Tibial artery (tissue), 4 donors: ENCODE measurements at places on chromosomes 2 and 18.

DNA sequence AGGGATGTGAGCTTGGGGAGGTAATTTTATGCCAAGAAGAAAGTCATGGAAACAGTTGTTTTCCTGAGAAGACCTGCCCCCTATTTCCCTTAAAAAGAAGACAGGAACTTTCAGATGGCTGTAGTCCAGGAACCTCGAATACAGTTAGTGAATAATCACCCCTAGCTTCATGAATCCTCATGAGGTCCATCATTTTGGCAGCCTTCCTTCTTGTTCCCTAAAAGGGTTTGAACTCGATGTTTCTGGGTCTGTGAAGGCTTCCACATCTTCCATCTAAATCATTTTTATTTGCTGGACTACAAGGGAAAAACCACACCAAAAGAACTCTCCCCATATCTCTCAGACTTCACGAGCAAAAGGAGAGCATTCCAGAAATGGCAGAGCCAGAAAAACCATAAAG is 290.8 kb downstream of the SLC4A3 start:
- no peak overlapping the region for H3K27ac ChIP-seq
- no peaks in the 10 kb centered on the region for H3K36me3 ChIP-seq

DNA sequence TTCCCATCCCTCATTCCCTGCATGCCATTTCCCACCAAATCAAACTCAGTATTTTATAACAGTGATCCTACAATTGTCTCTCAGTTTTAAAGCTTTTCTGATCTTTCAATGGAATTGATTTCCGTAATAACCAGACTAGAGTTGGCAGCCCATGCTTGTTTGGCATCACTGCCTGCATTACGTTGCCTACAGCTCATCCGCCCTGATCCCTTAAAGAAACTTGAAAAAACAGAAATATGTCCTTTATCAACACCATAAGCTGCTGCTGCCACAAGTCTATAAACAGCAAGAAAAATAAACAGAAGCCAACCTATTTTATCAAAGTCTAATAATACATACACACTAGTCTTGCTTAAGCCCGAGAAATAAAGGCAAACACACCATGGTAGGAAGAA is 331.0 kb downstream of the METTL4 start:
- no peak overlapping the region for H3K27ac ChIP-seq
- no peaks in the 10 kb centered on the region for H3K27me3 ChIP-seq
- no peak overlapping the region for H3K4me3 ChIP-seq
- no peaks in the 10 kb centered on the region for H3K36me3 ChIP-seq

GRCh38 chr2:161113693-161114575 is 46.3 kb upstream of the TANK start:
- no peak overlapping the region for H3K4me3 ChIP-seq
- no peaks in the 10 kb centered on the region for H3K4me1 ChIP-seq
- DNase-seq: no peak

DNA sequence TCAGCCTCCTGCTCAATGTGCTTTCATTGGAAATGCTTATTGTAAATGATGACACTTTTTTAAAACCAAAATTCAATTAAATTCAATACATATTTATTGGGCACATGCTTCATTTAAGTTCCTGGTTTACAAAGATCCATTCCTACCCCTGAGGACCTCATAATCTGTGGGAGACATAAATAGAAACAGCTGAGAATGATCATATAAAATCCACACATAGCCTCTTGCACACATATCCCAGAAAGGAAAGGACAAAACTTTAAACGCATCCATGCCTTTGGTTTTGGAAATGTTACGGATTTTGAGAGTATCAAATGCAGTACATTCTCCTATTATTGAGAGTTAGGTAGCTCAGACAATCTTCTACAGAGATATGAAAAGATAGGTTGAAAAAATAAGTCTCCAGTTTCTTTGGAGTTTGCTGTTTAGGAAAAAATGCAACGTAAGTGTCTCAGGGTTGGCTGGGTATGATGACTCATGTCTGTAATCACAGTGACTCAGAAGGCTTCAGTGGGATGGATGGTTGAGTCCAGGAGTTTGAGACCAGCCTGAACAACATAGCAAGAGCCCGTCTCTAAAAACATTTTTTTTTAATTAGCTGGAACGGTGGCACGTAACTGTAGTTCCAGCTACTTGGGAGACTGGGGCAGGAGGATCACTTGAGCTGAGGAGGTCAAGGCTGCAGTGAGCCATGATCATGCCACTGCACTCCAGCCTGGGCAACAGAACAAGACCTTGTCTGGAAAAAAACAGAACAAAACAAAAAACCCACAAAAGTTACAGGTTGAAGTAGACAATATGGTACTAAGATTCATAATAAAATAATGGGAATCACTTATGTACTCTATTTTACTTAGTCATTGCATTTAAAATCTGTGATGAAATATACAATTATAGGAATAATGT is 3.9 kb upstream of the PRELID3A start:
- H3K36me3 ChIP-seq: no peaks in the 10 kb centered on the region
- H3K4me1 ChIP-seq: peaks cover 2% of the 10 kb centered on the region
- H3K27ac ChIP-seq: no peak overlapping the region
- DNase-seq: no peak
- no peak overlapping the region for H3K4me3 ChIP-seq

DNA sequence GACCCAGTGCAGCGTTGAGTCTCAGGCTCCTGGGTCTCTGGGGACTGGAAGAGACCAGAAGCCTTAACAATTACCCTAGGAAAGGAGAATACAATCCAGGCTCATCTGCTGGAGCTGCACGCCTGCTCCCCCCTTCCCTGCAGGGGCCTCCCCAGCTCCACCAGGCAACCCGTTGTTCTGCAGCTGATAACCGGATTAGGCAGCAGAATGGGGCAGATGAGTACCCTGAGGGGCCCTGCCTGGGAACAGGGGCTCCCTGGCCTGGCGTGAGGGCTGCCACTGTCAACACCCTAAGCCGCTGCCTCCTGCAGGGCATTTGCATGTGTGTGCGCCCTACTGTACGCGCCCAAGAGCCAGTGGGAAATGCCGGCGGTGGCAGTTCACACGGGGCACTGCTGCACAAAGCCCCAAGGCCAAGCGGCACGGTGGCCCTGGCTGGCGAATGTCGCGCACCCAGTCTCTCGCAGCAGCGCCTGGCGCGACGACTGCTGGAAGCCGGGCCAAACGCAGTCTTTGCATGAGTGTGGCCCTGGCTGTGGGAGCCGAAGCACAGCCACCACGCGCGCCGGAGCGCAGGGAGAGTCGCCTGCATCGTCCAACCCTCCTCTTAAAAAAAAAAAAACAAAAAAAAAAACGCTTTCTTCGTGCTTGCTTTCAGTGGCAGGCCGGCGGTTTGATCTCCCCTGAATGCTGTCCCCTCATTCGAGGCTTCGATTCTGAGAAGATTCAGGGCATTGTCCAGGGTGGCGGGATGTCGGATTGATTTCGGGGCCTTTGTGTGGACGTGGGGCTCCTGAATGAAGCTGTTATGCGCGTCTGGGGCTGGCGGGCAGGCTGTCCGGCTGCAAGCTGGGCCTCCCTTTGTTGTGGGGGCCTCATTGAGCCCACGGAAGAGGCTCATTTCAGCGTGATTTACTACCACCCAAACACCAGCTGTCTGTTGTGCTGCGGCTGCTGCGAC is 63.8 kb downstream of the SETBP1 start:
- peaks cover 20% of the 10 kb centered on the region for H3K4me1 ChIP-seq
- H3K27ac ChIP-seq: no peak overlapping the region
- no peak for DNase-seq
- no peaks in the 10 kb centered on the region for H3K36me3 ChIP-seq

GRCh38 chr2:36356298-36356989 is 866 bp downstream of the CRIM1 start:
- H3K36me3 ChIP-seq: no peaks in the 10 kb centered on the region
- H3K4me1 ChIP-seq: no peaks in the 10 kb centered on the region
- no peaks in the 10 kb centered on the region for H3K27me3 ChIP-seq
- DNase-seq: peak; percentile 77

DNA sequence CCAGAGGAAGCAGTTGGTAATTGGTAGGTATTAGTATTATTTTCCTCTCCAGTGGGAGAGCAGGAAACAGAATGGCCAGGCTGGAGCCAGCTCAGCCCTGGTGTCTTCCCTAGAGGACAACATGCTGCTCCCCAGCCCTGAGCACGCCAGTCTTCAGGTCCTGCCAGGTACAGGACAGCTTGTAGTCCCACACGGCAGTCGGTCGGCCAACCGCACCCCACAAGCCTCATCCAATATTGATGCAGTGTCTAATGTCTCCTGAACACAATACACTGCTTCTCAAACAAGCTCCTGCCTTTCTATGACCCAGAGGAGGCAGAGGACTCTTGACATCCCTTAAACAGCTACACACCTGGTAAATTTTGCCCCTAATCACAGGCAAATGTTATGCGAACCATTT is 71.0 kb upstream of the PPP1CB start:
- no peaks in the 10 kb centered on the region for H3K36me3 ChIP-seq
- H3K4me1 ChIP-seq: peaks cover 41% of the 10 kb centered on the region
- no peak overlapping the region for H3K27ac ChIP-seq
- no peak for DNase-seq
- no peak overlapping the region for H3K4me3 ChIP-seq

DNA sequence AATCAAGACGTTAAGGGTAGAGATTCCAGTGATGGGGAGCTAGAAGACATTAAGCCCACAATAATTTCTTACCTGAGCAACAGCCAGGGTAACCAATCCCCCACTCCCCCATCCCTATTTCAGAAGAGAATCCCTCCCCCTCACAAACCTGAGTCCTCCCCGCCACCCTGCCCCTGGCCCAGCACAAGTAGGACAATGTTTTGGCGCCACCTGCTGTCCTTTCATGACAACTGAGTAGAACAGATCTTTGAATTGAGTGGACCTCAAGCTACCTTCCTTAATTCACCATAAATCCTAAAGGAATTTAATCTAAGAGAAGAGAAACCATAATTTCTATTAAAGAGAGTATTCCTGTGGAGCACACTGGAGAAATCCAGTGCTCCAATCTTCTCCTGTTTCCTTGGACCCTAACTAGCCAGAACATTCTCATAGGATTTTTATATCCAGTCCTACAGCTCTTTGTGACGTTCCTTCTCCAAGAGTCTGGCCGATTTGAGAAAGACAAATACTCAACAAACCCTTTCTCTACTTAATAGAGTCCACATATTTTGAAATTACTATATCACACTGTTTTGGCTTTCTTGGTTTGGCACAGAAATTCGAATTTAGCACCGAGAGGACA is 41.1 kb downstream of the NHEJ1 start:
- DNase-seq: peak; percentile 59
- peaks cover 8% of the 10 kb centered on the region for H3K4me1 ChIP-seq
- H3K27me3 ChIP-seq: no peaks in the 10 kb centered on the region
- no peak overlapping the region for H3K4me3 ChIP-seq

GRCh38 chr18:35376393-35376741 is 770 bp downstream of the ZNF396 start:
- no peak for DNase-seq
- no peaks in the 10 kb centered on the region for H3K27me3 ChIP-seq
- H3K36me3 ChIP-seq: no peaks in the 10 kb centered on the region
- H3K4me1 ChIP-seq: no peaks in the 10 kb centered on the region
- H3K4me3 ChIP-seq: peak overlapping the region; percentile 98

GRCh38 chr2:168589236-168590211 is 133.5 kb downstream of the CERS6 start:
- H3K36me3 ChIP-seq: no peaks in the 10 kb centered on the region
- H3K27ac ChIP-seq: no peak overlapping the region
- no peak for DNase-seq
- H3K4me1 ChIP-seq: no peaks in the 10 kb centered on the region

DNA sequence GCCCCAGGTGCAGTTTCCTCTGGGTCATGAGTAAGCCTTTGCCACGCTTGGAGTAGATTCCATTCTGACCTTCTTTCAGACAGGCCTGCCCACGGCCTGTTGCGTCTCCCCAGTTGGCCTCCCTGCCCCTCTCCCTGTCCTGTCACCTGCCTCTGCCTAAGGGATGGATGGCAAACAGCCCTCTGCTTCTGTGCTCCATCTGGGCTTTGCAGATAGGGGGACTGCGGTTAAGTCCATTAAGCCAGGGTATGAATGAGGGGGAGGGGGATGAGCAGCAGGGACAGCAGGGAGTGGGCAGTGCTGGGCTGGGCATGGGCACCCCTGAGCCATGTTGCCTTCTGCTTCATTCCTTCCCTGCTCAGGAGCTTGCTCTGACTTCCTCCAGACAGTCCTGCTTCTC is 37.6 kb upstream of the B3GNT7 start:
- no peak overlapping the region for H3K4me3 ChIP-seq
- no peaks in the 10 kb centered on the region for H3K4me1 ChIP-seq
- H3K36me3 ChIP-seq: peaks cover 6% of the 10 kb centered on the region
- no peaks in the 10 kb centered on the region for H3K27me3 ChIP-seq
- peak; percentile 34 for DNase-seq

DNA sequence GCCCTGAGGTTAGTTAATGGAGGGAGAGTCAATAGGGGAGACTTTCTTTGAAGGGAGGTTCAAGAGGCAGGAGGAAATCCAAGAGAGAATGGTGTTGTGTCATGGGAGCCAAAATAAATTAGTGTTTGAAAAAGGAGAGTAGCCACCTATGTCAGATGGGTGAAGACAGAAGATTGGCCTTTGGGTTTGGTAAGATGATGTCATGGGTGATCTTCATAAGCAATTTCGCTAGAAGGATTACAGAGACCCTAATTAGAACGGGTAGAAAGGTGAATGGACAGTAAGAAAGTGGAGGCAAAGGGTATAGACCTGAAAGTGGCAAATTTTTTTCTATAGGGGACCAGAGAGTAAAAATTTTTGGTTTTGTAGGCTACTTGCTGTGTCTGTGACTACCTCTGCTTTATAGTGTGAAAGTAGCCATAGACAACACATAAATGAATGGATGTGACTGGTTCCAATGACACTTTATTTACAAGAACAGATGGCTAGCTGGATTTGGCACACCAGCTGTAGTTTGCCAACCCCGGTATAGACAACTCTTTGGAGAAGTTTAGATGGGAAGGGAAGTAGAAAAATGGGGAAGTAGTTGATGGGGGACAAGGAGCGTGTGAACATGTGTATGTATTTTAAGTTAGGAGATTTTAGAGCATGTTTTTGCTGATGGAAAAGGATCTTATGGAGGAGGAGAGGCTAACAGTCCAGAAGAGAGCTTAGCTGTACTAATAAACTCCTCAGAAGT is 9.3 kb downstream of the STAMBP start:
- H3K4me3 ChIP-seq: no peak overlapping the region
- peaks cover 14% of the 10 kb centered on the region for H3K4me1 ChIP-seq
- H3K36me3 ChIP-seq: peaks cover 32% of the 10 kb centered on the region
- no peaks in the 10 kb centered on the region for H3K27me3 ChIP-seq
- H3K27ac ChIP-seq: peak overlapping the region; percentile 53

GRCh38 chr2:30565851-30566358 is 118.9 kb downstream of the LCLAT1 start:
- H3K27ac ChIP-seq: peak overlapping the region; percentile 78
- H3K36me3 ChIP-seq: no peaks in the 10 kb centered on the region
- H3K4me1 ChIP-seq: peaks cover 29% of the 10 kb centered on the region
- H3K27me3 ChIP-seq: no peaks in the 10 kb centered on the region
- DNase-seq: no peak
- H3K4me3 ChIP-seq: peak overlapping the region; percentile 3

GRCh38 chr2:231732604-231733003 is 24.3 kb downstream of the PTMA start:
- no peak overlapping the region for H3K4me3 ChIP-seq
- peaks cover 25% of the 10 kb centered on the region for H3K36me3 ChIP-seq
- H3K27me3 ChIP-seq: no peaks in the 10 kb centered on the region
- no peak overlapping the region for H3K27ac ChIP-seq
- no peaks in the 10 kb centered on the region for H3K4me1 ChIP-seq

- no peaks in the 10 kb centered on the region for H3K27me3 ChIP-seq
- no peak for DNase-seq
- H3K4me3 ChIP-seq: no peak overlapping the region
- no peaks in the 10 kb centered on the region for H3K36me3 ChIP-seq
These were observed 172.7 kb upstream of the TRIB2 start for GRCh38 chr2:12543978-12544558.
